ENCODE measurements at places on chromosomes 2 and 18.
A peak's percentile ranks its signal among the peaks of the same experiment; 100 is the strongest.

GRCh38 chr18:56086176-56086575, 498.2 kb upstream of the TCF4 start:
- no peak for DNase-seq

DNA sequence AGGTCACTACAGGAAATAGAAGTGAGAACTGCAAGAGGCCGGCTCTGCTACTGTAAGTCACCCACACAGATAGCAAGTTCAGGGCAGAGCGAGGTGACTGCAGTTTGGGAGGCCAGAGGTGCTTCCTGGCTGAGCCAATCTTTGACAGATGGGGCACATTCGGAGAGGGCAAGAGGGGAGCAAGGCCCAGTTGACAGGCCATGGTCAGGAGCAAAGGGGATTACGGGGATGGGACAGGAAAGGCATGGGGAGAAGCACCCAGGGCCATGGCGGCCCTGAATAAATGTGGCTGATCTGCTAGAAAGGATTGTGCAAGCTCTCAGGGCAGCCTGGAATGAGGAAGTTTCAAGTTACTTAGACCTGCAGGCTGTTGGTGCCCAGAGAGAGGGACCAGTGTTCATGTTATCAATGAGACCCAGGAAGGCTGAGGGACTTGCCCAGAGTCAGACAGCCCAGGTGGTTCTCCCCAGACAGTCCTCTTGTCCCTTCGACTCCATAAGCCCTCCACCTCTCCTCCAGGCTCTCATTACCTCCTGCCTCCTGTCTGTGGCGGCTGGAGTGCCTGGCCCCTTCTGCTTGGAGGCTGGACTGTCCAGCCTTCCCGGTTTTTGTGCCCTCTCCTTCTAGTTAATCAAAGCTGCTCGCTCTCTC, 123.3 kb downstream of the CTIF start:
- DNase-seq, result no peak

- no peak for DNase-seq
Observed at GRCh38 chr18:13429884-13430510, 211.4 kb downstream of the LDLRAD4 start.

GRCh38 chr18:3973191-3973850, 481.8 kb downstream of the DLGAP1 start:
- DNase-seq, result no peak

- DNase-seq, result no peak
Observed at GRCh38 chr2:136891100-136891499, 125.8 kb downstream of the THSD7B start.

- no peak for DNase-seq
Observed at GRCh38 chr2:212052412-212053159, 486.0 kb downstream of the ERBB4 start.

GRCh38 chr2:27890146-27890923, at the start of the genes BABAM2 and RBKS:
BABAM2 (plus strand) TSS chr2:27890729; CDS start chr2:27894557, 3,828 bp downstream.
RBKS (minus strand) TSS chr2:27890387; CDS start chr2:27890345, 42 bp downstream.
- peak; percentile 95 for DNase-seq

- DNase-seq, result no peak
Observed at GRCh38 chr2:149858901-149859634, 271.5 kb upstream of the MMADHC start.

- no peak for DNase-seq
Observed at GRCh38 chr2:136363900-136364299, 246.0 kb upstream of the CXCR4 start.

GRCh38 chr18:78192054-78192453, 787.6 kb upstream of the SALL3 start:
- DNase-seq, result no peak

- DNase-seq, result no peak
Observed at GRCh38 chr2:3265471-3265870, 112.1 kb downstream of the EIPR1 start.

- DNase-seq, result no peak
Observed at GRCh38 chr2:160305081-160305750, 105.1 kb upstream of the ITGB6 start.

- DNase-seq, result no peak
Observed at GRCh38 chr2:38509314-38509946, 93.3 kb downstream of the HNRNPLL start.

DNA sequence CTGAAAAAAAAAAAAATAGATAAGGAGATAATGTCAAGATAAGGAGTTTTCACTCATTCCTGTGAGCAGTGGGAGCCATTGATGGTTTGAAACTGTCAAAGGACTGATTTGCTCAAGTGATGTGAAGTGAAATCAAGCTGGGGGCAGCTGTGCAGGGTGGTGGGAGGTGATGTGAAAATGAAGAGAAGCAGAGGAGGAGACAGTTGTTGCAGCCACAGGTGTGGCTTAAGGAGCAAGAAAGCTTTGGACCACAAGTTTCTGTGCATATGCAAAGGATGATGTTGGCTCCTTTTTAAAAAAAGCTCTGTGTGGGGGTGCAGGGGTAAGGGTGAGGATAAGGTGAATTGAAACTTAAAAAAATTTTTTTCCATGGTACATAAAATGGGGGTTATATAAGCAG, 8.3 kb downstream of the EFR3B start:
- DNase-seq, result no peak

- no peak for DNase-seq
Observed at GRCh38 chr18:6355789-6356589, 58.7 kb downstream of the L3MBTL4 start.

DNA sequence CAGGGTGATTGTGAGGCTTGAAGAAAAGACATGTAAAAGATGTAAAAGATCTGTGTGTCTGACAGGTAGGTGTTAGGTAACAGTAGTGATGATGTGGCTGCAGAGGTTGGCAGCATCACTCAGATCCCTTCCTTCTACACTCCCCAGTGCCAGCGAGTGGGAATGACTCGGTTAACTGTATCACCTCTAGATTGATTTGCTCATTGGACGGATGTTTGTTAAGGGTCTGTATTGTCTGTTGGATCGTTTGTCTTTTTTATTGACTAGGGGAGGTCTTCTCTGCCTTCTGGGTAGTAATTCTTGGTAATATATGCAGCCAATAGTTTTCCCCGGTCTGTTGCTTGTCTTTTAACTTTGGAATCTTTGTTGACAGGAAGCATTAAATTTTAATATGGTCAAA, 44.8 kb upstream of the CNGA3 start:
- DNase-seq, result no peak

DNA sequence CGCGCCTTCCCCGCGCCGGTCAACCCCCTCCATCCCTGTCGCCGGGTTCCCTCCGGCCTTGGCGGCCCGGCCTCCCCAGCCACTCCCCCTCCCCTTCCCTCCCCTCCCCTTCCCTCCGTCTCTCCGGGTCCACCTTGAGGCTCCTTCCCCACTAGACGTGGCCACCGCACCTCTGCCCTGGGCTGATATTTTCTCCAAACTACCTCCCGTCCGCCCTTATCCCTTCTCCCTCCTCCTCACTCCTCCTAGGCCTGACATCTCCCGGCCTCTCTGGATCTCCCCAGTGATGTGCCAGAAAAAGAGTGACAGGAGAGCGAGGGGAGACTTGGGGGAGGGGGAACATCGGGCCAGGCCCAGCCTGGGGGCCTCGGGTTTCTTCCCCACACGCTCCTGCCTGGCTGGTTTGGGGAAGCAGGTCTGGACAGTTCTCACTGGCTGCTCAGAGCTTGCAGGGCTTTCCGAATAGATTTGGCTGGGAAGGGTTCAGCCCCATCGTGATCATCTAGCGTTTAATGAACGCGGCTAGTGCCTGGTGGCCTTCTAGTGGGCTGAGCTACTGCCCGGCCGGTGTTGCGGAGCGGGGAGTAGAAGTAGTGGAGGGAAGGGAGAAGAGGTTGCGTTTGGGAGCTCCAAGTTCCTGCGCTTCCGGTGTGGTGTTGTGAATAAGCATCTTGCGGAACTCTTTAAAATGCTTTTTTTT, 641 bp downstream of the MAPRE3 start:
- DNase-seq, result peak; percentile 51

DNA sequence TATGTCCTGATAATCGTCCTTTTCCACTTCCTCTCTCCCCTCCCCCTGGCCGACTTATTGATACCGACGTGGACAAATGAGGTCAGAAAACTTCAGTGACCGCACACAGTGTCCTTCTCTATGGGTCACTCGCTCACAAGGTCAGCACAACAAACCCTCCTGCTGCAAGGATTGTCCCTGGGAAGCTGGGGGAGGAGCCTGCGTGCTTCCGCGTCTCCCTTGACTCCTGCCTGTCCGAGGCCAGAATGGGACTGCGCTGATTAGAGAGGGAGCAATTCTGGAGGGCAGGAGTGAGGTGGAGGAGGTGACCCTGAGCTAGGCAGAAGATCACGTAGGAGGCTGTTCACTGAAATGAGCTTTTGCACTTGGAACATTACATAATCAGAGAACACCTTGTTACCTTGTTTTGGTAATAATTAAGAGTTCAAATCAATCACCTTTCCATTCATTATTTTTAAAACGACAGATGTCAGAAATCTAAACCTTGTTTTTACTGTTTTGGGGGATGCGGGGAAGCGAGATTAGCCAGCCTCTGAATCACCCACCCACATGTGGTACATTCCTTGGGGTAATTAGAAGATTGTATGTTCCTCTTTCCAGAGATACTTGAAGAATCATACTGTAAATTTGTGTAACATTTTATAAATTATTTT, 70.6 kb downstream of the CTAGE1 start:
- peak; percentile 89 for DNase-seq

- DNase-seq, result peak; percentile 31
Observed at GRCh38 chr2:128978212-128978611, 659.5 kb upstream of the HS6ST1 start.

DNA sequence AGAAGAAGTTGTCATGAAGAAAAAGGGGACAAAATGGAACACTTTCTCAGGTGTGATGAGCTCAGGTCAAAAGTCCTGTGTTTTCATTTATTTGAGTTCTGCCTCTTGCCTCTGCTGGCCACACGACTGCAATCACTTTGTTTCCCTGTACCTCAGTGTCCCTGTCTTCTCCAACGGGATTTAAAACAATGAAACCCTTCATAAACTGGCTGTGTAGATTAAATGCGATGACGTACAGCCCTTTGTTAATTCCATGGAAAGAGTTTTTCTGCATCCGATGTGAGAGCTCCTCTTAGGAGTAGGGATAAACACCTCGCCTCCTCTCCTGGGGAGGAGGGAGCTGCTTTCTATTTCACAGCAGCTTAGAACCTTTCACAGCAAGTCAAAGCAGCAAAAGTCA, 51.5 kb upstream of the CNGA3 start:
- DNase-seq, result no peak

DNA sequence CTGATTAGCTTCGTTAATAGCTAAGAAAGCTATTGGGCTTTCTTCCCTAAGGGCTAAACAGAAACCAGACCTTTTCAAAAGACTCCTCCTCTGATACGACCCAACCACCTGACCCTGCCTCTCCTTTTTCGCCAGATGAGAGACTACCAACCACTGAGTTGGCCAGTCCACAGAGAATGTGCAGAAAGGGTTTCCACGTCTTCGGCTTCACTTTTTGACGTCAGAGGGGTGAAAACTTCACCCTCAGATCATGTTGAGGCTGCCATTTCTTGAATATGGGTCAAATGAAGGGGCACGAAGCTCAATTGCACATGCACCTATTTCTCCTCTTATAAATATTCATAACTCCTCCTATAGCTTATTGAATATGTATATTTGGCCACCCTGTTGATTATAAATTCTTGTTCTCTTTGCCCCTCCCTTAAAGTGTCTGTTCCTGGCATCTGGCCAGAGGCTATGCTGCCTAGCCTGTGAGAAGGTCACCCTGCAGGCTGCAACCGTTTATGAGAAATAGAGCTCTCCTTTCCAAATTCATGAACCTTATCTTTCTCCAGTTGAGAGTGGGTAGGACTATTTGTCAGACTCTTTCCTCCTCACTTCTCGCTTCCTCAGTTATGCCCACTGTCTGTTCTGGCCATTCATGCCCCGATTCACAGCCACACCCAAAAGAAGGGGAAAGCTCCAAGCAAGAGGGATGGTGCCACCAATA, 301.6 kb downstream of the STK39 start:
- DNase-seq, result peak; percentile 9

DNA sequence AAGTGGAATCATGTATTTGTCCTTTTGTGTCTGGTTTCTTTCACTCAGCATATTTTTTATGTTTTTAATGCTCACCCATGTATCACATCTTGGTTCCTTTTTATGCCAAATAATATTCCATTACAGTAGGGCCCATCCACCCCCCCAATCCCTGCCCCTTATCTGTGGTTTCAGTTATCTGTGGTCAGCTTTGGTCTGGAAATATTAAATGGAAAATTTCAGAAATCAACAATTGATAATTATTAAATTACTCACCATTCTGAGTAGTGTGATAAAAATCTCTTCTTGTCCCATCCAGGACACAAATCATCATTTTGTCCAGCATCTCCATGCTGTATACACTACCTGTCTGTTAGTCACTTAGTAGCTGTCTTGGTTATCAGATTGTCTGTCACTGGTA, 66.7 kb downstream of the BIRC6 start:
- no peak for DNase-seq

- DNase-seq, result no peak
Observed at GRCh38 chr2:134174711-134175110, 79.2 kb upstream of the MGAT5 start.

- DNase-seq, result no peak
Observed at GRCh38 chr2:133416146-133416545, 152.1 kb downstream of the NCKAP5 start.

GRCh38 chr2:212592695-212593094, 54.1 kb upstream of the ERBB4 start:
- no peak for DNase-seq

- DNase-seq, result no peak
Observed at GRCh38 chr2:70854411-70854810, 18.8 kb upstream of the CD207 start.

DNA sequence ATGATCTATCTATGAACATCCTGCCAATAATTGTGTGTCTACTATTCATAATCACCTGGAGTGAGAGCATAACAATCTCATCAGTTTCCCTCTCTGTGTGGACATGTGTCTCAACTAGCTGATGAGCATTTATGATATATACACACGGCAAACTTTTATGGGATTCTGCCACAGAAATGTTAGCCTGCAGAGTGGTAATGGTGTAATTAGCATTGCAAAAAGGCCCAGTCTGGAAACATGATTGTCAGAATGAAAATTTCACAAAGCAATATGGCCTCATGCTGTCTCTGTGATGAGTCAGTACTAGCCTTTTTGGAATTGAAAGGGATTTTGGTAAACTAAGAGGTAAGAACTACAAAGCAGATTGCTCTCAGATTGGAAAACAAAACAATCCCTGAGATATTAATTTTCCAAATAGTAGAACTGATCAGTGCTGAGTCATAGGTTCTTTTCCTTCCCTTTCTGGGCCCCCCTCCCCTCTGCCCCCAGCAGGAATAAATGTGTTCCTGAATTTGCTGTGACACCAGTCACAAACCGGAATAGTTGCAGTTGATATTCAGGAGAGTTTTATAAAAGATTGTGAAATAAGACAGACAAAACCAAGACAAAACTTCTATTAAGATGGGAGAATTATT, 189.2 kb downstream of the OSR1 start:
- no peak for DNase-seq

- no peak for DNase-seq
Observed at GRCh38 chr2:121502246-121502645, 28.4 kb upstream of the RNU4ATAC start.

DNA sequence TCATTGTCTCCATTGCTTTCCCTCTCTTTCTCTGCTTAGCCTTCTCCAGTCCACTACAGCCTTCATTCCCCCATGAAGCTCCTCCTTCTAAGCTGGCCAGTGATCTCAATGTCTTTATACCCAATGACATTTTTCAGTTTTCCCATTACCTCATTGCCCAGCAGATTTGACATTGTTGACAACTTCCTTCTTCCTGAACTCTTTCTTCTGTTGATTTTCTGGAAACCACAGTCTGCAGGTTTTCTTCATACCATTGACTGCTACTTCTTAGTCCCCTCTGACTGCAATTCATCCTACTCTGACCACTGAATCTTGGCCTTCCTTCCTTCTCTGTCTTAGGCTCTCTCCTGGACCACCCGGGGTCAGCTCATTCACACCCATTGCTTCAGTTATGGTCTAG, 22.9 kb upstream of the SPP2 start:
- no peak for DNase-seq

- DNase-seq, result peak; percentile 73
Observed at GRCh38 chr2:174682578-174683391, 81.5 kb downstream of the CHRNA1 start.
